Chondrocyte (in vitro differentiated cells): ENCODE measurements at places on chromosomes 3 and 15. TPM values are rescaled to one million over a fixed set of nuclear protein-coding genes. Genes with fewer than 3 reads are reported as not detected.
A peak's percentile ranks its signal among the peaks of the same experiment; 100 is the strongest.

LIPH gene
- 0.40 to 0.49 TPM in 2 of 3 replicates, not detected in the other for total RNA-seq

CPOX gene
- total RNA-seq: 11.8 to 19.2 TPM (median 16.2 TPM) in 3 replicates

DNA sequence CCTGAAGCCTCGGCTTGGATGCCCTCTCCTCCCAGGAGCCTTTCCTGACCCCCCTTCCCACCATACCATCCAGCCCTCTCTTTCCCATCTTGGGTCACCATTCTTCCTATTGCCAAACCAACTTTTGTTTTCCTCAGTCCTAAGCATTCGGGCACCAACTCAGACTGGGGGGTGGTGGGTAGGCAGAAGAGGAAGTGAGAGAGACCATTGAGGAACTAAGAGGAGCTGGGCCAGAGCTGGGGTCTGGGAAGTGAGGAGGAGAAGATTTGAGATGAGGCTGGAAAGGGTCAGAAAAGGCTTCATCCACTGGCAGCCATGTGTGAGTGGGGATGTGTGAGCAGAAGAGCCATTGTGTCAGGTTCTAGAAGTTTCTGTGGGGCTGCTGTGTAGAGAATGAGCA lies 37.7 kb downstream of the TKT start:
- DNase-seq: peak; percentile 46

- no peak for DNase-seq
Measured at GRCh38 chr15:75348562-75349350, 1.9 kb downstream of the NEIL1 start.

DNA sequence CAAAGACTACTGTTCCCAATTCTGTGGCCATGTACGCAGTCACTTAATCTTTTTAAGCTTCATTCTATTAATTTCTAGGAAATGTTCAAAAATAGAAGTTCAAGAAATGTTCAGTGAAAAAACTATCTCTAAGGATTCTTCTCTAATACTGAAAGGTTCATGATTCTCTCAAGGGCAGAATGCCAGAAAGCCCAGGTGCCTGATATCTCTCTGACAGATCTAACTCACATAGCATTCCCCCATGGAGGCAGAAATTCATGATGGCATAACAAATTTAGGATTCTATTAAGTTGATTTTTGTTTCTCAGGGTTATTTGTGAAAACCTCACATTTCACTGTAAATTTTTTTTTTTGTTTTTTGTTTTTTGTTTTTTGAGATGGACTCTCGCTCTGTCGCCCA lies 17.5 kb downstream of the CHRM5 start:
- no peak for DNase-seq

PAK6 gene
- 0.37 to 0.41 TPM in 2 of 3 replicates, not detected in the other for total RNA-seq

DNA sequence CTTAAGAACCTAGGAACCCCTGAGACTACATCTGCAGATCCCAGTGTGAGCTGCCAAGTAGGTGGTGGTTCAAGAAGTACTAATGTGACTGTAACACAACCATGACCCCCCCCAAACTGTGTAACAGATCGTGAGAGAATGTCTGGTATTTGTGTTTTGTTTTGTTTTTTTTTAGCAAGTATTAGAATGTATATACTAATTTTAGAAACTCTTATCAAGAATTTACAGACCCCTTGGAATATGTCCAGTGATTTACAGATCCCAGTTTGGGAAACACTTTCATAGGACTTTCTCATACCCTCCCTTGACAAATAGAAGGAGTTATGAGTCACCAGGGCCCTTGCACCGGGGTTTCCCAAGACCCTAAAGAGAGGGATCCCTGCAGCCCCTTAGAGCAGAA lies 79.8 kb downstream of the SEMA5B start:
- no peak for DNase-seq

GRCh38 chr3:183044547-183045229 lies 54.6 kb downstream of the MCCC1 start:
- DNase-seq: no peak

OR5K4 gene
- not detected in 3 replicates for total RNA-seq
